ENCODE measurements at places on chromosomes 6 and 20.

GRCh38 chr6:159957071-159957673 lies 11.7 kb upstream of the IGF2R start:
- DNase-seq, result no peak

DNA sequence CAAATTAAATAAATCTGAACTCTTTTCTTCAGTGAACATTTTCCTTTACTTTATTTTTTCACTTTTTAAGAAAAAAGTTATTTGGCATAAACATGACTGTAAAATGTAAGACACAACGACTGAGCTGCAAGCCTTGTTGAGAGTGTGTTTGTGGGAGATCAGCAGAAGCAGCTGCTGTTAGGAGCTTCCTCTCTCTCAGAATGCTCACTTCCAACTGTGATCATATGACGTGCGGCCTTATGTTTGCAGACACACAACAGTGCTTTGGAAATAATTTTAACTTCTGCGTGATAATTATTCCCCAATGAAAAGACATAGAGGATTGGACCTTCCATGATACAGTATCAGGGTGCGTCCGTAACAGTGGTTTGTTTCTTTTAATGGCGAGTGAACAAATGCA lies 104.0 kb downstream of the ARHGAP18 start:
- no peak for DNase-seq

DNA sequence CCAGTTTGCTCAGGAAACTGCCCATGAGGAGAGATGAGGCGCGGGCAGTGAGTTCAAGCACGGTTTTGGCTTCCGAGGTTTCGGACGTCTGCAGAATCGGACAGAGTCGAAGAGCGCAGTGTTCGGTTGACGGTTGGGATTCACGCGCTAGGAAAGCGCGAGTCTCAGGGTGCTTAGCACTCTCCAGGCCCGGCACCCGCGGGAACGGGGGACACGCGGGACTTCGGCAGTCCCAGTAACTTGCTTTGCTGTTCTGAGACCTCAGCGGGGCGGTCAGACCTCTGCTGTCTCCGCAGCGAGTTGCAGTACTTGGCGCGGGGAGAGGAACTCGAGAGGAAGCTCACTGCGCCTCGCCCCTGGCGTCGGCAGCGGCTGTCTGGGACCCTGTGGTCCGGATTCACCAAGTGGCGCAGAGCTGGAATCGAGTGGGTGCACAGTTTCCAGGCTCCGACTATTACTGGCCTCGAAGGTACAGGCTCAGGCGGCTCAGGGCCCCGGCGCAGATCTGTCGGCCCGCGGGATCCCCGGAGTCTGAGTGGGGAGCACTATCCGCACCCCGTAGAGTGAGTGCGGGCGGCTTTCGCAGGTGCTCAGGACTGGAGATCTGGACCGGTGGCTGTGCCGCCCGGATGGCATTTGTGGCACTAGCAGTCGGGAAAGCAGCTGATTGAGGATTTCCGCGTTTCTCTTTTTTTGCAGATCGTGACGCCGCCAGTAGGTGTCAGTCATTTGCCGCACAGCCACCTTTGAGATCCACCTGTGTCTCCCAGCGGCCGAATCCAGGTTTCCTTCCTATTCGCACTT lies at the start of gene POM121L2:
Gene POM121L2, minus strand, starts transcription at position 128 of the 804 bp plus-strand sequence. Its CDS starts 103 bp downstream, at position 25.
- DNase-seq, result peak; percentile 35

- DNase-seq, result no peak
Observed at GRCh38 chr6:136788069-136788902, 4.0 kb downstream of the MAP3K5 start.

DNA sequence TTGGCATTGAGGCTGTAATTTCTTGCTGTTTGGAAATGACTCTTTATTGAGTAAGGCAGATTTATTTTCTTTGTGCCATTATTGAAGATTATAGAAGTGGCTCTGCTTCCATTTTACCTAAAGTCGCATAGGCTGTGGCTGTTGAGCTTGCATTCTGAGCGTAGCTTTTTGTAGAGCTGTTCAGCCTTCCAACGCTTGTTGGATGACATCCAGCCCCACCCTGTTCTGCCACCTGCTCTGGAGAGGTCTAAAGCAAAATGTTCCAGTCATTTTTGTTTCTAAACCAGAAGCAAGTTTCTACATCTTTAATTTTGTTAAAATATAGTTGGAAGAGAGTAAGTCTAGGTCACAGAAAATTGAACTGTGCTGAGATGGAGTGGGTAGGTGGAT lies 24.4 kb downstream of the UST start:
- no peak for DNase-seq

DNA sequence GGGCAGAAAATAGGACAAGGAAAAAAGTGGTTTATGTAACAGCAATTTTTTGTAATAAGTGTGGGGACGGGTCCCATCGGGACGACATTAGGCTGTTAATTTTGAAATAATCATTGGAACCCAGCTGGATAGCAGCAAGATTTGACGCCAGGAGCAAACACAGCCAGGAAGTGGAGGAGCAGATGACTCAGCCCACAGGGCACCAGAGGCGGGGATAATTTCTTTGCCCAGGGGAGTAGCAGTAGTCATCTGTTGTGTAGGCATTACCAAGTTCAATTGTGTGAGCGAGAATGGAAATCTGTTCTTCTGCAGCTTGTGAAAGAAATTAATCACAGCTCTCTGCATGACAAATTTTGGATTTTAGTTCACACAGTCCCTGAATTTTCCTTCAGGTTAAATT lies 22.6 kb upstream of the RIN2 start:
- DNase-seq, result no peak

- DNase-seq, result no peak
Observed at GRCh38 chr20:37559312-37560027, 31.8 kb upstream of the BLCAP start.
